ENCODE measurements at places on chromosomes 1 and 21.

DNA sequence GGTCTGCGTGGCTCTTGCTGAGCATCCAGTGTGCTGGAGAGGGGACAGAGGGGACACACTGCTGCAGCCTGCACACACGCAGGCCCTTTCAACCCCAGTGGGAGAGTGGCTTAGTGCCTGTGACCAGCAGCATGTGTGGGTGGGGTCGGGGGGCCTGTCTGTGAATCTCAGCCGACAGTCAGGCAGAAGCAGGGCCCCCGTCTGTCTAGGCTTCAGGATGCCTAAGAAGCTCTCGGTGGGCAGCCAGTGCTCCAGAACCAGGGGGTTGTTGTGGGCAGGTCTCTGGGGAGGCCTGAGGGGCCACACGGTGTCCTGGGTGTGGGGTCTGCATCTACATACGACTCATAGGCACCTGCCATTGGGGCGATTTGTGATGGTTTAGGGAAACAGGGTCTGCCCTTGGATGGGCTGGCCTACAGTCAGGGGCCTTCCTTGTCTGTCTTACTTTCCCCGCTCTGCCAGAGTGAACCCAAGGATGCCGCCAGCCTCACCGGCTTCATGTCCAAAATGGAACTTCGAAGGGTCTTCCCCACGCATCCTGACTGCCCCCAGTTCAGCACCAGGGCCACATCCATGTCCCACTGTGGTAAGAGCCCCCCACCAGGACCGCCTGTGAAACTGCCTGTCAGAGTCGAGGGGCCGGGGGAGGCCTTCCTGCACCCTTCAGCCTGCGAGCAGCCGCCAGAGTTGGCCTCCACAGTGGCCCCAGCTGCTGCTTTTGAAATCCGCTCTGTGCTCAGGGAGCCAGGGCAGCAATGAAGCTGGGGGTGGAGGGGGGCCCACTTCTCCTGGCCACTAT lies 1.6 kb downstream of the CCDC27 start:
- no peak for DNase-seq

GRCh38 chr21:46605767-46606426 lies 1.0 kb upstream of the S100B start:
- DNase-seq = peak; percentile 70

DNA sequence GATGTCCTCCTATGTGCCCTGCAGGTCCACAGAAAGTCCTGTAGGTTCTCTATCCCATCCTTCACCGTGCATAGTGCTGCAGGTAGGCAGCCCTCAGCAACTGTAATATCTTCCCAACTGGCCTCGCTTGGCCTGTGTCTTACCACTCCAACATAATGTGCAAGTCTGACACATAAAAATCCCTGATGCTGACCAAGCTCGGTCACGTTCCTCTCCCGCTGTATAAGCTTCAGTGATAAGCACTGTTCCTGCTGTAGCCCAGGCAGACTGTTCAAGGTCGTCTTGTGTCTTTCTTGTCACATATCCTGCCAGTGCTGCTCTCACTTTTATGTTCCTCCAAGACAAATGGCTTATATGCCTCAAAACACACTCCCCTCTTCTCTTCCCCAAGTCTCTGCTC lies 19.4 kb upstream of the KCNE1 start:
- DNase-seq = no peak

GRCh38 chr1:170313306-170313705 lies 167.5 kb downstream of the NTMT2 start:
- DNase-seq = no peak

DNA sequence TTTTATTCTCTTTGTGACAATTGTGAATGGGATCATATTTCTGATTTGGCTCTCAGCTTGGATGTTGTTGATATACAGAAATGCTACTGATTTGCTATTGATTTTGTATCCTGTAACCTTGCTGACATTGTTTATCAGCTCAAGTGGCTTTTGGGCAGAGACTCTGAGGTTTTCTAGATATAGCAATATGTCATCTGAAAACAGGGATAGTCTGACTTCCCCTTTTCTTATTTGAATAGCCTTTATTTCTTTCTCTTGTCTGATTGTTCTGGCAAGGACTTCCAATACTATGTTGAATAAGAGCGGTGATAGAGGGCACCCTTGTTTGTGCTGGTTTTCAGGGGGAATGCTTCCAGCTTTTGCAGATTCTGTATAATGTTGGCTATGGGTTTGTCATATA lies 150.8 kb downstream of the FASLG start:
- no peak for DNase-seq

- no peak for DNase-seq
These were observed 80.7 kb downstream of the GIPC2 start for GRCh38 chr1:78126506-78126905.

GRCh38 chr1:76027341-76027740 lies 47.2 kb upstream of the ST6GALNAC3 start:
- no peak for DNase-seq

GRCh38 chr21:42039911-42040351 lies 29.8 kb upstream of the ZBTB21 start:
- no peak for DNase-seq

DNA sequence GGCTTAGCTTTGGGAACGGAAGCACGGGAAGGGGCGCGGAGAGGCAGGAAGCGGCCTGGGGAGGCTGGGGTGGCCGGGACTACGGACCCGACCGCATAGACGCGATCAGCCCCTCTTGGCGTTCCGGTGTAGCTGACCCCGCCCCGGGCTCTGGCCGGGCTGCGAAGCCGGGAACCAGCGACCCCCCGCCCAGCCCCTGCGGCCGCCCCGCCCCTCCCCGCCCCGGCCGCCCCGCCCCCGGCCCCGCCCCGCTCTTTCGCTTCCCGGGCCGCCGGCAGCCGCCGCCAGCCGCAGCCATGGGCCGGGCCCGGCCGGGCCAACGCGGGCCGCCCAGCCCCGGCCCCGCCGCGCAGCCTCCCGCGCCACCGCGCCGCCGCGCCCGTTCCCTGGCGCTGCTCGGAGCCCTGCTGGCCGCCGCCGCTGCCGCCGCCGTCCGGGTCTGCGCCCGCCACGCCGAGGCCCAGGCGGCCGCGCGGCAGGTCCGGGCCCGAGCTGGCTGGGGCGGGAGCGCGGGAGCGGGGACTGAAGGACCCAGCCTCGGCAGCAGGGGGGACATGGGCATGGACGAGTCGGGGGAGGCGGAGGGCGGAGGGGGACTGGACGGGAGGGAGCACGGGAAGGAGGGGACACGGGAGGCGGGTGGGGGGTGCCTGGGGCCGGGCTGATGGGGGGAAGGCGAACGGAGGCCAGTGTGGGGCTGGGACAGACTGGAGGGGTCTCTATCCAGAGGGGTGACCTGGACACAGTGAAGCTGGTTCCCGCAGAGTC lies at the start of gene SELENON:
Gene SELENON (plus strand): TSS at position 259 of the 768 bp plus-strand sequence. CDS start 38 bp downstream, at position 297.
- no peak for DNase-seq

- no peak for DNase-seq
These were observed 486.6 kb downstream of the SETD4 start for GRCh38 chr21:35573472-35574374.

- DNase-seq = no peak
These were observed 1535.7 kb downstream of the BRINP3 start for GRCh38 chr1:188941986-188942385.

DNA sequence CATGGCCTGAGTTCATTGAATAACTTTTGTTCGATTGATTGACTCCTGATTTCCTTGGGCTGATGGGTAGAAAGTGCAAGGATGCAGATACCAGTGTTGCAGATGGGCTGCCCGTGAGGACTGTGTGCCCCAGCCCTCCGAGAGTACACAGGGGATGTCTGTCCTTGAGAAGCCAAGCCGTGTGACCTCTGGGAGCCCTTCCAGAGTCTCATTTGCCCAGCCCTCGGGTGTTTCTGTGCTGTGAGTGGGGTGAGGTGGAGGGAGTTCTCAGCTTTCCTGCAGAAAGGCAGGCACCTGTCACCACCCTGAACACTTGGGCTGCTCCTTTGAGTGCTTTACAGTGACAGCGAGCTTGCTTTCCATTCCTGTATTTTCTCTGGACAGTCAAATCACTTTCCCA lies 96.4 kb upstream of the CACNA1E start:
- DNase-seq = no peak

DNA sequence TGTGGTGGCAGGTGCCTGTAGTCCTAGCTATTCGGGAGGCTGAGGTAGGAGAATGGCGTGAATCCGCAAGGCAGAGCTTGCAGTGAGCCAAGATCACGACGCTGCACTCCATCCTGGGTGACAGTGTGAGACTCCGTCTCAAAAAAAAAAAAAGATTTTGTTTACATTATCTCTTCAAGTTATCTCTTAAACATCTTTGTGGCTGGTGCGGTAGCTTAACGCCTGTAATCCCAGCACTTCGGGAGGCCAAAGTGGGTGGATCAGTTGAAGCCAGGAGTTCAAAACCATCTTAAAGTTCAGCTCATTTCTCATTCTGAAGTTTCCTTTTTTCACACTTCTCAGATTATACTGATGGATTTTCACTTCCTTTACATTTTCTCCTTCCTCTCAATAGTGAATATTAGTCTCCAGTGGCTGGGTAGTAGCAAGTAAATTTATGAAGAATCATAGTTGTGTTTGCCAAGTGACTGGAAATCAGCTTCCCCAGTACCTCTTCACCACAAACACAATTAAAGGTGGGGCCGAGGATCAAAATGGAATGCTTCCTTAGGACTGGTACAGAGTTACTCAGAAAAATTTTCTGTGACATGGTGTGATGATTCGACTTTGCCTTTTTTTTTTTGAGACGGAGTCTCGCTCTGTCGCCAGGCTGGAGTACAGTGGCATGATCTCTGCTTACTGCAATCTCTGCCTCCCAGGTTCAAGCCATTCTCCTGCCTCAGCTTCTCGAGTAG lies 13.8 kb downstream of the PIP5K1A start:
- DNase-seq = no peak

DNA sequence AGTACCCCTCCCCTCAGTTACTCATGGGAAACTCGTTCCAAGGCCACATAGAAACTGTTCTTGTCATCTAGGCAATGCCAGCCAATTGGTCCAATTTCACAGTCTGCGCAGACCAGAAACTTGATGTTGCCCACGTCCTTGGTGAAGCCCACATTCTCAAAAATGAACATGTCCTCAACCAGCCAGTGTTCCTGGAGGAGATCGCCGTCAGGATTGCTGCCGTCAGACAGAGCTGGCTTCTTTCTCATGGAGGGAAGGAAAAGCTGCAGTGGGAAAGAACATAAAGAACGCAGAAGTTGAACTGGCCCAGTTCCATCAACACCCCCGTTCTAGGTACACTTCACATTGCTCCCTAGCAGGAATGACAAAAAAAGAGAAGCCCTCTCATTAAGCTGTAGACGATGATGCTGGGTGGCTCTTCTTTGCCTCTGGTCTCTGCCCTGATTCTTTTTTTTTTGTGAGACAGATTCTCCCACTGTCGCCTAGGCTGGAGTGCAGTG lies 7.9 kb downstream of the RABIF start:
- no peak for DNase-seq

DNA sequence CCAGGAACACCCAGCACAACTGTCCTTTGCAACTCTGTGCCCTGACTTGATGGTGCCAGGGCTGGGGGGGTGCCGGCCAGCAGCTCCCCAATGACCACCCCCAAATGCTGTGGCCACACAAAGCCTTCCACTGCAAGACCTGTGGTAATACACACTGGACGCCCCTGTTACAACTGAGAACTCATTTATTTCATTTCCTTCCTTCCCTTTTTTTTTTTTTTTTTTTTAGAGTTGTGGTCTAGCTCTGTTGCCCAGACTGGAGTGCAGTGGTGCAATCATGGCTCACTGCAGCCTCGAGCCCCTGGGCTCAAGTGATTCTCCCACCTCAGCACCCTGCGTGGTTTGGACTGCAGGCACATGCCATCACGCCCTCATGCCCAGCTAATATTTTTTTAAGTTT lies 25.2 kb downstream of the TP73 start:
- DNase-seq = no peak

- DNase-seq = peak; percentile 65
These were observed 48.0 kb upstream of the SLC19A1 start for GRCh38 chr21:45590246-45590725.

GRCh38 chr1:215797859-215798258 lies 230.8 kb downstream of the KCTD3 start:
- DNase-seq = no peak

GRCh38 chr1:200901796-200902444 lies 7.2 kb downstream of the INAVA start:
- no peak for DNase-seq

DNA sequence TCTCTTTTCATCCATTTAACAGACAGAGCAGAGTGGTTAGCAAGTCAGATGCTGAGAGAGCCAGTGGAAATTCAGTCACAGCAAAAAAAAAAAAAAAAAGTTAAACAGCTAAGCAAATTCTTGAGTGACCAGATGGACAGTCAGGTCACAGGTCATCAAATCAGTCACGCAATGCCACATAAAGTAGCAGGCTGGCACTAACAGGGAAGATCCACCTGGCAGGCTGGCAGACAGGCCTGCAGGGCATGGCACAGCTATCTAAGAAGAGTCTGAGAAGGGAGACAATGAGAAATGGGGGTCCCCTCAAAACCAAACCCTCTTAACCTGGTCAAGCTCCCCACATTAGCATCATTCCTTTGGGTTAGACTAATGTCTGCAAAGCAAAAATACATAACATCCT lies 371.9 kb downstream of the TTLL7 start:
- DNase-seq = no peak

DNA sequence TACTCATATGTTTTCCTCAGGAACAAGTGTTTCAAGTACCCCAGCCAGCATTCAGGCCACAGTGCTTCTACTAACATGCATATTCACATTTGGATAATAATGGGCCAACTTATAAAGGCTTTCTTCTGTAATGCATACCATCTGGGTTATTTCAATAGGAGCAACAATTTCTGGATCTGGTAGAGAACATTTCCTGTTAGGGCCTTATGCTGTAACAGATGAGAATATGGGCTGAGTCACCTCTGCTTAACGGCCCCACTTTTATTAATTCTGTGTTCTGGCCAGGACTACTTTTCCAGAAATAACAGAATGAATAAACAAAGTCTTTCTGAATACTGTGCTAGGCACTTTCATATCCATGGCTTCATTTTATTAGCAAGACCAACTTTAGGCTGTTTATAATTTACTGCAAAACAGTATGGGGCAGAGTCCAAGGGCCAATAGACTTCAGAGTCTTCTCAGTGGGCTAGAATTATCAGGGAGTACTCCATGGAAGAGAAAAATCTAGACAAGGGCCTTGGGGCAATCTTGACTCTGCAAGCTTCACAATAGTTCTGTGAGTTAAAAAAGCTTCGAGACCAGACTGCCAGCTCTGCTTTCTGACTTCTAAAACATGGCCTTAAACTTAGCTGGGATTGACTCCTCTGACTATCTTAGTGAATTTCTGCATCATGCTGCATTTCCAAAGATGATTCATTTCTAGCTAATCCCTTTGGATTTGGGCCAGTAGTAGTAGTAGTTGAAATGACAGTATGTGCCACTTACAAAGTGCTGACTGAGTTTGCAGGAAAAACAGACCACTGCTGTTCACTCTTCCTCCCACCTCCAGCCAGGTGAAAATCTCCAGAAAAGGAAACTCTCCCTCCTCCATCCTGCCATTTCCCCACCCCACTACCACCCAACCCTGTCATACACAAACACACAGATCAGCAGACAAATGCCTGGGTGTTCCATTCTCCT lies 8.2 kb upstream of the SSX2IP start:
- DNase-seq = no peak

DNA sequence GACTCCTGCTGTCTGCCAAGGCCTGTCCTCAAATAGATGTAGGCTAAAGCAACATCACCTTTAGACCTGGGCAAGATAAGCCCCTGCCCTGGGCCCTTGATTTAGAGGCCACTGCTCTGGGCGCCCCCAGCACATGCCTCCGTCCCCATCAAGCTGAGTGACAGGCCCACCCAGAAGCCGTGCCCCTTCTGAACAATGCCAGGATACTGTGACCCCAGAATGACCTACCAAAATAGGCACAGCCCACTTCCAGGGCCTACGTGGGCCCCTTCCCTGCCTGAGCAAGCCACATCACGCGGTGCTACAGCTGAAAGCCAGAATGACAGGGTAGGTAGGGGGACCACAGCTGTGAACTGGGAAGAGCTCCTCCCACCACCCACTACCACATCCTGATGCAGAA lies 24.7 kb upstream of the BECN2 start:
- DNase-seq = no peak

- no peak for DNase-seq
These were observed 3.0 kb downstream of the FBXO44 start for GRCh38 chr1:11657654-11658053.

All from CD4-positive, alpha-beta T cell treated with Interleukin-1 beta for 1 hour (primary cell).